Stimulated activated CD4-positive, alpha-beta T cell treated with anti-CD3 and anti-CD28 coated beads, Interleukin-1b, Interleukin-23, amount 100 ng/mL, for 1 hour (primary cell): ENCODE measurements at places on chromosomes 1 and 21.

DNA sequence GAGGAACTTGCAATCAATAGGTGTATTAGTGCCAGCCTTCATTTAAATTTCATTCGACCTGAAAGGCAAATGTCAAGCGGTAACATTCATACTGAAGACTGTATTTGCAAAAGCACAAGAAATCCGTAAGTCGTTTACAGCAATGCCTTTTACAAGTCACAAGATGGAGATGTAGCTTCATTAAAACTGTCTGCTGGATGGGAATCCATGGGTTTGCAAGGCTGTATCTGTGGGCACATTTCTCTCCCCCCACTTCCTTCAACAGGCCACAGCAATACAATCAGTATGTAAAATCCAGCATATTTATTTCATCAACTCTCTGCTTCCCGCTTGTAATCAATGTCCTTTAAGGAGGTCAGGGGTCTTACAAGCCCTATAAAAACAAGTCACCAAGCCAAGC, 147.1 kb downstream of the SLC45A1 start:
- no peak for DNase-seq

- no peak for DNase-seq
These were observed 380.0 kb downstream of the DSCAM start for GRCh38 chr21:40466893-40467483.

DNA sequence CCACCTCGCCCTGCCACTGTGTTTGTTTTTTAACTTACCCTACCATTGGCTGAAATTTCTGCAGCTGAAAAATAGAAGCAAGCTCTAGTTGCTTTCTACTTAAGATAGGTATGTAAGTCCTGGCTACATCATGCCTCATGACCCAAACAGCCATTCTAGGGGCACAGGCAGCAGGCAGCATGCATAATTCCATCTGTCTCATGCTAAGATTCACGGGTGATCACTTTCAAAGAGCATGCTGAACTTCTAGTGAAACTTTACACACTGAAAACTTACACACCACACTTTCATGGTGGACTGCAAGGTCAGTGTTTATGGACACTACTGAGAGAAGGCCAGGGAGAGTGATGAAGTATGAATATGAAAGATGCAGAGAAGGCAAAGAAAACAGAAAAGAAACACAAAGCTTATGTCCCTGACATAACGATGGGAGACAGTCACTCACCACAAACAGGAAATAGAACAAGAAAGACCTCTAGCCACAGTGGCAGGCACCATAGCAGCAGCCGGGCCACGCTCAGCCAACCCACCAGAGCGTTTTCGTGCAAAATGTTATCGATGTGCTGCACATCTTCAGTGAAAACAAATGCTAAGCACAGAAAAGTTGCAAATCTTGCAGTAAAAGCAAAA, 102.3 kb upstream of the TIAM1 start:
- DNase-seq: no peak

- DNase-seq: peak; percentile 30
These were observed at the start of gene PLEKHM2 for GRCh38 chr1:15684042-15684461. Gene PLEKHM2, plus strand, starts transcription at chr1:15684320. Its CDS starts 239 bp downstream, at chr1:15684559.

DNA sequence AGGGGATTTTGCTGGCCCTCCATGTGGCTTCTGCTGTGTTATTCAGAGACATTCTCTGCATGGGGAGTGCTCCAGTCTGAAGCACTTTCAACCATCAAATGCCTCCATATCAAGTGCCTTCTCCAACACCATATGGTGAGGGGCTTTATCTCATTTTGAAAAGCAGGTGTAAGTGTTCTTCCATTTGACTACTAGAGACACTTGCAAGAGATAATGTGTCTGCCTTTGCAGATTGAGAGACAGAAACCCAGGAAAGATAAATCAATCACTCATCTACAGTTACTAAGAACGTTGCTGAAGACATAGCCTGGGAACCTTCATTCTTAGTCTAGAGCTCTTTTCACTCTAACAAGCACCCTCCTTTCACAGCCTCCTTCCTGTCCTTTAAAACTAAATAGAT, 29.5 kb upstream of the REG4 start:
- DNase-seq: no peak

GRCh38 chr1:32361674-32362473, 411 bp downstream of the FAM229A start:
- DNase-seq: no peak

GRCh38 chr1:6984986-6985385, 199.7 kb downstream of the CAMTA1 start:
- DNase-seq: no peak
